Activated T-helper 9 cell treated with anti-CD3 and anti-CD28 coated beads, Interleukin-2, amount 50 U/mL, for 16 hours (primary cell): ENCODE measurements at places on chromosomes 2 and 18.

GRCh38 chr2:226772389-226773179 lies 27.0 kb downstream of the IRS1 start:
- no peak for DNase-seq

DNA sequence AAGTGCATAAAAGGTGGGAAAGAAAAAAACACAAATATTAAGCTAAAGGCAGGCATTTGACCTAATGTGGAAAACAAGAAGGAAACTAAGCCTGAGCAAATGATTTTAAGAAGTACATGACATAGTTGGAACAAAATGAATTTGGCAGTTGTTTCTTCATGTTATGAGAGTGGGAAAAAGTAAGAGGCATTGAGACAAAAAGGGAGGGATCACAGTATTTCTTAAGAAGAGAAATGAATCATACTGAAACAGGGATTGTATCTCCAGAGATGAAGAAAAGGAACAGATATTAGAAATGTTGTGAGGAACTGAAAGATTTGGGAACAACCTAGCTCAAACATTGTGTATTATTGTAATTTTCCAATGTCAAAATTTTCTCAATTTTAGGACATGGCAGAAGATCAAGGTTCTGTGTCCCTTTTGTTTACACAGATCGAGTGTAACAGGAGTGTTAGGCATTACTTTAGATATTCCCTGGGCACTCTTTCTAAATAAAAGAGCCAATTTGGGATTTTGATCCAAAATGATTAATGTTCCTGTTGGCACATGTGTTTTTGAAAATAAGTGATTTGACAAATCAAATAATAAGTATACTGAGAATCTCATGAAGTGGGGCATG lies 98.6 kb downstream of the CALCRL start:
- DNase-seq, result no peak

DNA sequence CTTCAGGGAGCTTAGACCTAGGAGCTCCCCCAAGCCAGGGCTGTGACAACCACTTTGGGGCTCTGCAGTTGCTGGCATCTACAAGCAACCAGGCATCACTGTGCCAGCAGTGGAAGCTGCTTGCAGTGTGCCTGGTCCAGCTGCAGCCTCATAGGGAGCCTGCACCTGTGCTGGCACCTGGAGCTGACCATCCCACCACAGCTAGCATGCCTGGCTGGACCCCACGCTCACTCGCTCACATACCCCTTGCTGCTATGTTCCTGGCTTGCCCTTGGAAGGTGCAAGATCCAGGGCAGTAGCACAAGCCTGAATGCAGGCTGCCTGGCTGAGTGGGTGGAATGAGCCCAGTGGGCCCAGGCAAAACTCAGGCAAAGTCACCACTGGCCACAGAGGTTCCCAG lies 82.5 kb downstream of the ZNF804A start:
- DNase-seq, result no peak

- no peak for DNase-seq
Measured at GRCh38 chr2:51734115-51734514, 702.2 kb upstream of the NRXN1 start.

GRCh38 chr18:43563780-43564179 lies 286.5 kb upstream of the SYT4 start:
- no peak for DNase-seq

DNA sequence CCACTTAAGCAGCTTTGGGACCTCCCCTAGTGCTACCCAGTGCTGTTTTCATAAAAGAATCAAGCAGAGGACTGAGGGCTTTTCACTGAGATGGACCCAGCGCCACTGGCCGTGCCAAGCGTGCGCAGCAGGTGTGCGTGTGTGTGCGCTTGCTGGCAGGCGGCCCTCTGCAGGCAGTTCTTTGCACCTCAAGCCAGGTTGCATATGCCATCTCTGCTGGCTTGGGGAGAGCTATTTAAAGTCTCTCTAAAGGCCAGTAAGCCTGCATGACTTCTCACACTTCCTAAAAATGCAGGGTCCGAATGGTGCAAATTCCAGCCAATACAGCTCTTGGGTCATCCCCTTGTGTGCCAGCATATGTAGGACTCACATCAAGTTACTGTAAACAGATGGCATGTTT lies 255.5 kb downstream of the RNF152 start:
- no peak for DNase-seq

- DNase-seq, result no peak
Measured at GRCh38 chr2:158580760-158581159, 124.0 kb downstream of the PKP4 start.

GRCh38 chr18:58024139-58024538 lies 19.9 kb upstream of the NEDD4L start:
- DNase-seq, result no peak

- no peak for DNase-seq
Measured at GRCh38 chr2:175619179-175620045, 382.7 kb downstream of the LNPK start.

- no peak for DNase-seq
Measured at GRCh38 chr18:297936-298335, 30.1 kb upstream of the THOC1 start.

DNA sequence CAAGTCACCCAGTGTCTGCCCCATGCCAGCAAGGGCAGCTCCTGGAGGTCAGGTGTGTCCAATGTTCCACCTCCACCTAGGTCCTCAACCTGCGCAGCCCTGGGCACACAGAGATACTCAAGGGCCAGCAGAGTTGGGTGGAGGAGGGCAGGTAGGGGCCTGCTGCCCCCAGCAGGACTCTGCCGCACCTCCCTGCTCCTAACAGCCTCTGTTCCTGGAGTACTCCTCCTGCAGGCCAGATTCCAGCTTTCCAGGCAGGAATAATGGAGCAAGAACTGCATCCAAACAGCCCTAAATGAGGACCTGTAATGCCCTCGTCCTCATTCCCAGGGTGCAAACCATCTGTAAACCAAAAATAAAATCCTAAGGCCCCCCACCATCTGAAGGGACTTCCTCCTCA lies 44.4 kb upstream of the ACAA2 start:
- no peak for DNase-seq

- no peak for DNase-seq
Measured at GRCh38 chr2:39780825-39781600, 2.0 kb upstream of the THUMPD2 start.

- DNase-seq, result no peak
Measured at GRCh38 chr2:144048631-144049060, 471.3 kb downstream of the ZEB2 start.

GRCh38 chr18:53745224-53745967 lies 479.1 kb downstream of the MBD2 start:
- DNase-seq, result no peak

DNA sequence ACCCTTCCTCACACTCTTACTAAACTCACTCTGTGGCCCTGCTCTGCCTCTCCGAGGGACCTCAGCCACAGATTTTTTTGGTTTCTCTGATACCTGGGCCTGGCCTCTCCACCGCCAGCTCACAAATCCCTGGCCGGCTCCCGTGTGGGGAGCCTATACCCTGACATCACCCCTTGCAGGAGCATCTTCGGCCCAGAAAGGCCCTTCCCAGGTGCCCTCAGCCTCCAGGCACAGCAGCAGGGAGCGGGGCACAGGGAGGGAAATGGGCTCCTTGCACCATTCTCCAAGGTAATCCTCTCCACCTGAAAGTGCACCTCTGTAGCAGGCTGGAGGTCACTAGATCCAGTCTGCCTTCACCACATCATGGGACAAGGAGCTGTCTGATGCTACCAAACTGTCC lies 43.2 kb downstream of the CRACDL start:
- DNase-seq, result no peak

DNA sequence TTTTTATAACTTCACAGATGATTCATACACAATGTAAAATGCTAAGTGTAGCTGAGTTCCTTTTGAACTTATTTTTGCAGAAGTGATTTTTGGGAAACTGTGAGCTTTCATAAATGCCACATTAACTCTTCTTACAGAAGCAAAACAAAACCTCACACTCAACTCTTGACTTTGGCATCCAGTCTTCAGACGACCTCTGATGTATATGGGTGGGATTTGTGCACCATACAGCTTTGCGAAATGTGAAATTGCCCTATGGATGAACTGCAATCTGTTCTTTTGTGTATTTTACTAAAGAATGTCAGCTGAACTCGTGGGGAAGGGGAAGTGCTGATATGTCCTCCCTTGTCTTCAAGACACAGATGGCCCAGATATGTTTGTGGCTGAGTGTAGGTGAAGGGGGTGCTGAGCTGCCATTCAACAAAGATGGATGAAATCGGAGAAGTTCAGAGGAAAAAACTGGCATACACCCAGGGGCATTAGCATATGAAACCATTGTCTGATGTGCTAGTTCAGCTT lies 218.3 kb downstream of the PTGR3 start:
- DNase-seq, result no peak

GRCh38 chr2:7007846-7008741 lies 90.9 kb downstream of the RNF144A start:
- no peak for DNase-seq

DNA sequence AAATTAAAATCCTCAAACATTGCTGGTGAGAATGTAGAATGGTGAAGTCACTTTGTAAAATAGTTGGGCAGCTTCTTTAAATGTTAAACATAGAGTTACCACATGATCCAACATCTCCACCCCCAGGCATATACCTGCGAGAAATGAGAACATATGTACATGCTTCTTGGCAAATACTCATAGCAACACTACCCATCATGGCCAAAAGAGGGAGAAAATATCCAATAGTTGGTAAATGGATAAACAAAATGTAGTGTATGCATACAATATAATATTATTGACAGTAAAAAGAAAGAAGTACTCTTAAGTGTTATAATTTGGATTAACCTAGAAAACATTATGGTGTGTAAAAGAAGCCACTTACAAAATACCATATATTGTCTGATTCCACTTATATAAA lies 185.9 kb downstream of the CDH7 start:
- no peak for DNase-seq
